ENCODE measurements at places on chromosomes 7 and 10.

- peak; percentile 40 for DNase-seq
Measured at GRCh38 chr7:24757353-24758275, at the start of gene GSDME. TSS of gene GSDME (minus strand) at chr7:24757464. CDS start at chr7:24749774, 7,690 bp downstream.

DNA sequence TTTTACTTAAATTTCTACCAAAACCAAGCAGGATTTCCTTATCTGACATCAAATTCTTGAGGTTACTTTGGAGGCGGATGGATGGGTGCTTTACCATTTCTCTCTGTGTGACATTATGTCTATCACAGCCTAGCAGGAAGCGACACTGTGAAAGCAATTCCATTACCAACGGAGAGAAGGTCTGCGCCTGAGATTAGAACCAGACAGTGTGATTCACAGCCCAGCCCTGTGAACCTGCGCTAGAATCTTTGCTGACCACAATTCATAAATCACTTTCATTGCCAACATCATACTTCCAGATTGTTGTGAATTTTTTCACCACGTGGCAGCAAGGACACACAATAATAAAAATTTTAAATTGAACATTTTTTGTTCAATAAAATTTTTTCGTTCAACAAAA, 126.5 kb downstream of the CUBN start:
- DNase-seq = peak; percentile 49

DNA sequence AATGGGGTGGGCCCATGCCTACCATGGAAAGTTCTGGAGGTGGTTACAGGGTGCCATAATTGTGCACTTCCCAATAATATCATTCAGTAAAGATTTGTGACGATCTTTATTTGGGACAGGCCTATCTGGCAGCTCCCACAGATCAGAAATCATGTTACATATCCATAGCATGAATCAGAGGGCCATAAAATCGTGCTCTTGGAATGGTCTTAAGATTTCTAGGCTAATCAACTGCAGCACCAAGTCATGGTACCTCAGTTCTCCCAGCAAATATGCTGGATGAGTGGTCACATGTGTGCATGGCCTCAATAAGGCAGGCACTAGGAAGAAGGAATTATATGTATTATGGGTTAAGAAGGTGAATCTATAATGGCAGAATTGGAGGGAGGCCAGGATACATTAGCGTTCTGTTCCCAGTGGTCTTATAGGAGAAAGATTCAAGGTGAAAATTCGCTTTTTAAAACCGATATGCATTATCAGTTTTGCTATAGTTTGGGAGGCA, 134.7 kb downstream of the NRP1 start:
- DNase-seq = no peak

- no peak for DNase-seq
Measured at GRCh38 chr7:66630531-66630930, 1.9 kb downstream of the KCTD7 start.

DNA sequence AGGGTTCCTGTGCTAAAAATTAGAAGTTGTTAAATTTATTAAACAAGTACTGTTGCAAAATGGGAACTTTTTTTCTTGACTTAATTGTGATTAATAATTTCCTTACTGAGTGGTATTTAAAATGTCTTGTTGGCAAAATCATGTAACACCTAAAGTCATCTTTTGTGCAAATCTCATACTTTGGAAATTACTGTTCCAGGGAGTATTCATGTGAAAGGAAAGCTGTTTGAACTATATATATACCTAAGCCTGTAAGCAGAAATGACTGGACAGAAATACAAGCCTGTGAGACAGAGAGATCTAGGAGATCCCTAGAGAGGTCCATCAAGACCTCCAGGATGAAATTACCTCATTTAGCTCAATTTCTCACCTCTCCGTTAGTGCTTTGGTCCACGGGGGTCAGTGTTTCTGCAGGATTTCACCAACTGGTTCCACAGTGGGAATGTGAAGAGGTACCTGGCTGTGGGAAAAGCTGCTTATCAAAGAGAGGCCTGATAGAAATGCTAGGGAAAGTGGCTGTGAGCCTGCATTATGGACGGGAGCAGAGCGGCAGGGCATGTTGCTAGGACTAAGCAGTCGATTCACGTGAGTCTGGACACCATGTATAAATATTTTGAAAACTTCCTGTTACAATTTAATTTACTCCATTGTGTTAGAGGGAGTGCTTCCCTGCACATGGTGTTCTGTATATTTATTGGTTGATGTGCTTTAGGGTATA, 7.9 kb downstream of the LUC7L2 start:
- no peak for DNase-seq

DNA sequence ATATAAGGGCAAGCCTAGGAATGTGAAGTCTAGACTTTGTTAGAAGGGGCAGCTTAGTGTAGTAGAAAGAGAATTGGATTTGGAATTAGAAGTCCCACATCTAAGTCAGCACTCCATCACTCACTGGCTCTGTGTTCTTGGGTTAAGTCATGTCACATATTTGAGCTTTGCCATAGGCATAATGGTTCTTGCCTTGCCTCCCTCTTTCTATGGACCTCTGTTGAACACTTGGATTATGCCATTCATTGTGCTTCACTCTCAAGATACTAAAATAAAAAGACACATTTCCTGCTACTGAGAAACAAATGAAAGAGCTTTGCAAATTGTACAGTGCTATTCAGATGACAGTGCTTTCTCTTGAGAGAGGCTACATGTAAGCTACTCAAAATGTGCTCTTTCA, 35.9 kb downstream of the SEC23IP start:
- no peak for DNase-seq

- DNase-seq = no peak
Measured at GRCh38 chr10:17649052-17649451, 5.1 kb downstream of the STAM start.

GRCh38 chr7:70645876-70646351, 486.0 kb upstream of the GALNT17 start:
- DNase-seq = no peak

GRCh38 chr7:94396596-94396995, 1.9 kb downstream of the COL1A2 start:
- no peak for DNase-seq

GRCh38 chr7:141641876-141642275, 60.1 kb downstream of the DENND11 start:
- DNase-seq = no peak

DNA sequence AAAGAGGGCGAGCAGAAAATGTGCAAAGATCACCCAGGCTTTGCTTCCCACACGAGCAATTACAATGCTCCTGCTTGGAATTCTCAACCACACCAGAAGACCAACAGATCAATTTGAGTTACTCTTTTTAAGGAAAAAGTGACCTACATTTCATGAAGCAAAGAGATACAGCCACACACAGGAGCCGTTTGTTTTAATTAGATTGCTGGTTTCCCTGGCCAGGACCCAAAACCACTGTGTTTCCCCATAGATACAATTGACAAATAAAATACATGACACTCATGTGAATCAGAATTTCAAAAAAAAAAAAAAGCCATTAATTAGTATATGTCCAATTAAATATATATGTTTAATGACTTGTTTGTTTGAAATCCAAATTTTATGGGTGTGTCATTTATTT, 458.3 kb downstream of the PLXDC2 start:
- DNase-seq = no peak

DNA sequence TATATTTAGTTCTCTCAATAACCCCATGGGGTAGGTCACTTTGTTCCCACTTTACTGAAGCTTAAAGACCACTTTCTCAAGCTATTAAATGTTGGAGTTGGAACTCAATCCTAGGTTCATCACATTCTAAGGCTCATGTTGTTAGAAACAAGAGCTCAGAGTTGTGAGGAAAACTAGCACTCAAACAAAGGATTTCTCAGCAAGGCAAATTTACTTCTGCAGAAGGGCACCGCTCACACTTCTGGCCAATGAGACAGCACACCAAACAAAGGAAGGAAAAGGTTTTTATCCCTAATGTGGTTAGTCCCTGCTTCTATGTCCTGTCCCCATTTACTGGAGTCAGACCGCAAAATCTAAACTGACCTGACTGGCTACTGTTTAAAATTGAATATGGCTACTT, 214.6 kb upstream of the PHF14 start:
- DNase-seq = no peak

DNA sequence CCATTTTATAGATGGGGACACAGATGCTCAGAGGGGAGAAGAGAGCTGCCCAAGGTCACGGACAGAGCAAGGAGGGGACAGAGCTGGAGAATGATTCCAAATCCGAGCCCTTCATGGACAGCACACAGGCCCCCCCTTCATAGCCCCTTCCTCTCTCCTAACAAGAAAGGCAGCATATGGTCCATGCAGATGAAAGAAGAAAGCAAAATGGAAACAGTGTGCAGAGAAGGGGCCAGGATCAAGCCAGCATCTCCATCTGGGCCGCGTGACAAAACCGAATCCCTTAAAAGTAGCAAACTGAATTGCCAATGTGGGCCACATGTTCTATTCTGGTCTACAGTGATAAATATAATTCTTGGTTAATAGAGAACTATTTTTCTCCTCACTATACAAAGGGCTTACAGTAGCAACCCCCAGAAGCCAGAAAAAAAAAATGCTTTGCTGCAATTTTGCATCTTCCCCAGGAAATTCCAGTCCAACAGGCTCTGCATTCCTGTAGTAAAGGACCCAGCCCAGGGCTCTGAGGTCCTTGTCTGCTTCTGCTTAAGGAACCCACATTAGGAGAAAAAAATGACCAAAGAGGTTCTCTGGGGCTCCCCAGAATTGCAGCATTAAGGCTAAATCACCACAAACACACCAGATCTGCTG, 7.8 kb downstream of the CPXM2 start:
- DNase-seq = no peak

DNA sequence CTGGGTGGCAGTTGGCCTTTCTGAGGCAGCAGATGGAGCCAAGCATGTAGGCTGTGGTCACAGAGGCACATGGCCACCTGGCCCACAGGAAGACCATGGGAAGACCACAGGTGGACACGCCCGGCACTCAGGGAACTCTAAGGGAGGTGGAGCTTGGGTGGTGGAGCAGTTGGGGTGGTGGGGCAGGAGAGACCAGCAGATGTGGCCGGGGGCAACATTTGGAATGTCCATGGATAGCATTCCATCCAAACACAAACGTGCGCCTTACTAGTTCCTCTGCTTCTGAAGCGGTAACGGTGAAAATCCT, 290.9 kb downstream of the PTPRN2 start:
- DNase-seq = no peak

- DNase-seq = no peak
Measured at GRCh38 chr7:95547361-95548348, 48.7 kb downstream of the PDK4 start.

DNA sequence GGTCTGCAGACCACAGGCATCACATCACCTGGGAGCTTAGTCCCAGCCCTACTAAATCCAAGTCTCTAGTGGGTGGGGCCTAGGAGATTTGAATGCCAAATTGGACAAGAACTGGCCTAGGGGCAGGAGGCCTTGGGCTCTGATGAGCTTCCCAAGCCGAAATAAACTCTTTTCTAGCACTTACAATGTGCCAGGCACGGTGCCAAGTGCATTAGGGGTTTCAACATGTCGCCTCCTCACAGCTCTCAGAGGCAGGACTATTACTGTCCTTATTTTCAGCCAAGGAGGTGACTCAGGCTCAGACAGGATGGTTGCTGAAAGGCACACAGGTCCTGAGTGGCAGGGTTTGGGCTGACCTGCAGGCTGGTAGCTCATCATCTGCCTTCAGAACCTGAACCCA, 9.2 kb upstream of the CPA1 start:
- DNase-seq = no peak

DNA sequence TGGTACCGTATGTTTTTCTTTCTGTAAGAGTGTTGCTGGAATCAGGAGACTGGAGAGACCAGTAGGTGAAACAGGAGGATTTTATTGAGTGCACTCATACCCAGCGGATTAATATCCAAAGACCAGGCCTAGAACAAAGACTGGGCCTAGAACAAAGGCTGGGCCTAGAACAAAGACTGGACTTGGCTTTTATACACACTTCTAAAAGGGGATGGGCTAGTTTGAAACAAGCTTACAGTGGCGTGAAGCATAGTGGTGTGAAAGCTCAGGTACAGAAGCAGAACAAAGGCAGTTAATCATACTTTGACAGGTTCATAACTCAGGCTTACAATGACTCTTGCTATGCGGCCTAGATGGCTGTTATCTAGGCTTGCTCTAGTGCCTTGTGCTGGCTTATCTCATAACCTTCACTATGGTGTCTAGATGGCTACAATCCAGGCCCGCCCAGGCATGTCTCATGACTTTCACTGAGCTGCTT, 67.7 kb downstream of the TRIM24 start:
- DNase-seq = no peak

- DNase-seq = no peak
Measured at GRCh38 chr7:2384354-2385243, 18.8 kb upstream of the CHST12 start.

DNA sequence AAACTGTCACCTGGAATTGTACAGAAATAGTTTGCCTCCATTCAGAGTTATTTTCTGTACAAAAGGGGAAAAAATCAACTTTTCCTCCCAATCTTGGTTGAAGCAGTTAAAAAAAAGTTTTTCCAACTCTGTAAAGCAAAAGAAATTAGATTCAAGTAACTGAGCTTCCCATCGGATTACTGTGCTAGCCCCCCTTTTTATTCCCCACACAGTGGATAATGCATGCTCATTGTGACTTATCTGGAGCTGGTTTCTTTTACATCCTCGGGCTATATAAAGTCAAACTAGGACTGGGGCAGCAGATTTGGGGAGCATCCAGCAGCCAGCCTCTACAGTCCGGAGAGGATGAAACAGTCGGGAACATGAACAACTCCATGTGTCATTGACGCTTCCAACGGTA, at the start of gene TECTB:
TECTB (plus strand) TSS at position 301 of the 400 bp plus-strand sequence. CDS start 335 bp downstream, outside the sequence.
- no peak for DNase-seq

- DNase-seq = no peak
Measured at GRCh38 chr7:138358850-138359341, 101.2 kb upstream of the TRIM24 start.

DNA sequence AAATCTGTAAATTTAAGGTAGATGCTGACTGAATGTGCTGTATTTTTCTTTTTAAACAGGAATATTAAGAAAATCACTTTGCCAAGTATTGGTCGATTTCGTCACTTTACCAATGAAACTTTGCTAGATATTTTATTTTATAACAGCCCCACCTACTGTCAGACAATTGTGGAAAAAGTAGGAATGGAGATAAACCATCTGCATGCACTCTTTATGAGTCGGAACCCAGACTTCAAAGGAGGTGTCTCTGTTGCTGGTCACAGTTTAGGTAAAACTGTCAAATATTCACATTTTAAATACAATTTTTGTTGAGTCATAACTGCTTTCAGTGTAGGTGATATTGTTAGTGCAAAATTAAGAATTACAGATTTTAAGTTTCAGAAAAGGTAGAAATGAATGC, 25.2 kb downstream of the SEC23IP start:
- no peak for DNase-seq
